IMR-90 (cell line): ENCODE measurements at places on chromosomes 4 and X. TPM values are rescaled to one million over a fixed set of nuclear protein-coding genes. Genes with fewer than 3 reads are reported as not detected.

GRCh38 chrX:42269186-42269585 lies 345.8 kb upstream of the CASK start:
- no peak overlapping the region for H3K27ac ChIP-seq
- peaks cover 5% of the 10 kb centered on the region for H3K27me3 ChIP-seq
- DNase-seq = peak; percentile 0
- no peak overlapping the region for H3K4me3 ChIP-seq
- no peaks in the 10 kb centered on the region for H3K4me1 ChIP-seq
- H3K36me3 ChIP-seq = no peaks in the 10 kb centered on the region

DNA sequence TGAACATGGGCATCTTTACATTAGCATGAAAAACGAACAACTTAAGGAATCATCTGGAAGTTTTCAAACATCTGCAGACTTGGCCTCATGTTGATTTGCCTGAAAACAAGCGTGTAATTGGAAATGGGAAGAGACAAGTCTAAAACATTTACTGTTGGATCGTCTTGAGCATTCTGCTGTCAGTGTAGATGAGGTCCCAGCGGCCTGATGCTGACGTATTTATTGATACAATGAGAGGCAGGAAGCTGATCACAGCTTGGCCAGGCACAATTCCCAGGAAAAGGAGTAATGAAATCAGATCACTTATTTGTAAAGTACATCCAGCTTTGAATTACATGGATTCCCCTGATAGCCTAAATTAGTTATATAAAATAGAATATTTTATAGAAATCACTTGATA lies 210.6 kb downstream of the CLCN4 start:
- DNase-seq = no peak
- no peaks in the 10 kb centered on the region for H3K27me3 ChIP-seq
- H3K4me3 ChIP-seq = no peak overlapping the region
- no peaks in the 10 kb centered on the region for H3K36me3 ChIP-seq
- H3K27ac ChIP-seq = no peak overlapping the region
- H3K4me1 ChIP-seq = no peaks in the 10 kb centered on the region

GRCh38 chr4:109998867-109999584 lies 86.3 kb downstream of the EGF start:
- DNase-seq = peak; percentile 61
- H3K36me3 ChIP-seq = no peaks in the 10 kb centered on the region
- H3K27ac ChIP-seq = no peak overlapping the region
- H3K4me1 ChIP-seq = no peaks in the 10 kb centered on the region

DNA sequence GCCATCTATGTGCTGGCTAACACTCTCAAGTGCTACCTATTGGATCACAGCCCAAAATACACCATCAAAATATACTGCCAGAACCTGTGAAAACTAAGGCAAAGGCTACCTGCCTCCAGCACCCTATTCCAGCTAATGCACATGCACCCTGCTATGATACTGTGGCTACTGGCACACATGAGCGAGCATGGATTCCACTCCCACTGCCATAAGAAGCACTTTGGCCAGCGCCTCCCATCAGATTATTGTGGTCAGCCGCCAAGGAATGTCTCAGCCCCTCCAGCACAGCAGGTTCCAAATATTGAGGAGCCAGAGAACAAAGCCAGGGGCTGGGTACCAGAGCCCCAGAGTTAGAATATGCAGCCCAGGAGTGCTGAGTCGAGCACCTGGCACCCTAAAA lies 32.5 kb upstream of the TMPRSS11F start:
- H3K4me1 ChIP-seq = no peaks in the 10 kb centered on the region
- no peak overlapping the region for H3K27ac ChIP-seq
- no peaks in the 10 kb centered on the region for H3K27me3 ChIP-seq
- H3K4me3 ChIP-seq = no peak overlapping the region
- H3K36me3 ChIP-seq = no peaks in the 10 kb centered on the region

- H3K4me1 ChIP-seq = no peaks in the 10 kb centered on the region
- H3K27me3 ChIP-seq = peaks cover 17% of the 10 kb centered on the region
- no peak for DNase-seq
- H3K4me3 ChIP-seq = no peak overlapping the region
Measured at GRCh38 chrX:132634521-132634920, 145.7 kb upstream of the MBNL3 start.

GRCh38 chrX:53003111-53003510 lies 44.8 kb upstream of the FAM156A start:
- no peak overlapping the region for H3K4me3 ChIP-seq
- no peak overlapping the region for H3K27ac ChIP-seq
- H3K27me3 ChIP-seq = peaks cover 54% of the 10 kb centered on the region
- no peak for DNase-seq

- no peak overlapping the region for H3K27ac ChIP-seq
- no peaks in the 10 kb centered on the region for H3K36me3 ChIP-seq
- no peak for DNase-seq
Measured at GRCh38 chrX:11792461-11793421, 34.7 kb downstream of the MSL3 start.

Gene TMPRSS11A
- not detected in 2 replicates for total RNA-seq

Gene SPANXD
- total RNA-seq = not detected in 2 replicates

Gene MTMR1
- total RNA-seq = 19.0 and 22.8 TPM in 2 replicates

Gene AMBN
- total RNA-seq = not detected in 2 replicates

Gene XAGE1B
- not detected in 2 replicates for total RNA-seq
